Caco-2 (cell line): ENCODE measurements at places on chromosomes 7 and 10. TPM values are rescaled to one million over a fixed set of nuclear protein-coding genes. Genes with fewer than 3 reads are reported as not detected.

STEAP2 gene
- 12.7 and 13.5 TPM in 2 replicates for total RNA-seq

CDCA7L gene
- total RNA-seq = 15.2 and 19.1 TPM in 2 replicates

LLCFC1 gene
- total RNA-seq = not detected in 2 replicates

DNA sequence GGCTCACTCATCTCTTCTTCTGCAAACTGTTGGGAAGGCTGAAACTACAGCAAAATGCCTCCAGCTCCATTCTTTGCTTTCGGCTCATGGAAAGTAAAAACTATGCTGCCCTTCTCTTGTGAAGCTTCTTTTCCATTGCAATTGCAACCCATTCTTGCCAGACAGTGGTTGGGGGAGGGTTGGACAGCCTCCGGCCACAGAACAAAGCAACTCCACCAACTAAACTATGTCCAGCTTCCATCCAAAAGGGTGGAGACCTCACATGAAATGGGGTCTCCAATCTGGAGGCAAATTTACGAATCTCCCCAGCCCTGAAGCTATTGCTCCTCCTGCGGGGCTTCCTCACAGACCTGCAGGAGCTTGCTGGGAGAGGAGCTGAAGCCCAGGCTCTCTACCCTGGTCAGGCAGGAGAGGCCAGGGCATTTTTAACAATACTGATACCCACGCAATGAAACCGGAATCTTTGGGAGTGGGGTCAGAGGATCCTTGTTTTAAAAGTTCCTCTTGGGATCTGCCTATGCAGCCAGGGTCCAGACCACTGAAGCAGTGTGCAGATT lies 549 bp downstream of the GPNMB start:
- no peak for DNase-seq

GRCh38 chr10:69721690-69722310 lies 79.9 kb upstream of the COL13A1 start:
- DNase-seq = no peak

- DNase-seq = no peak
These were observed 43.9 kb upstream of the GRB10 start for GRCh38 chr7:50826371-50827172.

DNA sequence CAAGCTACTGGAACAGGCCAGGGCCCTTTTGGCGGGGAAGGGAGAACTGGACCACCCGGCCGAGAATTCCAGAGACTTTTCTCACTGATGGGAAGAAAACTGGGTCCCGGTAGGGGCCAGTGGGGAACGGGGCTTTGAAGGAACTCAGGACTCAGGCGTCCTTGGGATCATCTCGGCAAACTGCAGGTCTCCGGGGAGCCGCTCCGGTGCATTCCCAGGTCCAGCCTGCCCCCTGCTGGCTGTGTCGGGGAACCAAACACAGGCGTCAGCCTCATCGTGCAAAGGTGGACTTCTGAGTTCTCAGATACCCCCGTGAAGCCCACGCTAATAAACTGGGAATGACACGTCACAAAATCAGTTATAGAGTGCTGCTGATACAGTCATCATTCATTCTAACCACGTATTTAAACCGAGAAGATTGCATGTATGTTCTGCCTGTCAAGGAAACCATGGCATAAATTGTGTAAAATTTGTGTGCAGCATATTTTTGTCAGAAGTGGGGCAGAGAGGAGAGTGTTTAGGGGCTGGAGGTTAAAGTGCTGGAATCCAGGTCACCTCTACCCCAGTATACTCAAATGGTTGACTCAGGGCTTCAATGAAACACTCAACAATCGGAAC lies 76.1 kb upstream of the CPXM2 start:
- DNase-seq = peak; percentile 82
